ENCODE measurements at places on chromosomes 13 and 19.

GRCh38 chr19:36128392-36128736 lies 11.5 kb upstream of the CAPNS1 start:
- DNase-seq = no peak

- DNase-seq = no peak
Observed at GRCh38 chr19:4035582-4035981, 28.0 kb downstream of the PIAS4 start.

DNA sequence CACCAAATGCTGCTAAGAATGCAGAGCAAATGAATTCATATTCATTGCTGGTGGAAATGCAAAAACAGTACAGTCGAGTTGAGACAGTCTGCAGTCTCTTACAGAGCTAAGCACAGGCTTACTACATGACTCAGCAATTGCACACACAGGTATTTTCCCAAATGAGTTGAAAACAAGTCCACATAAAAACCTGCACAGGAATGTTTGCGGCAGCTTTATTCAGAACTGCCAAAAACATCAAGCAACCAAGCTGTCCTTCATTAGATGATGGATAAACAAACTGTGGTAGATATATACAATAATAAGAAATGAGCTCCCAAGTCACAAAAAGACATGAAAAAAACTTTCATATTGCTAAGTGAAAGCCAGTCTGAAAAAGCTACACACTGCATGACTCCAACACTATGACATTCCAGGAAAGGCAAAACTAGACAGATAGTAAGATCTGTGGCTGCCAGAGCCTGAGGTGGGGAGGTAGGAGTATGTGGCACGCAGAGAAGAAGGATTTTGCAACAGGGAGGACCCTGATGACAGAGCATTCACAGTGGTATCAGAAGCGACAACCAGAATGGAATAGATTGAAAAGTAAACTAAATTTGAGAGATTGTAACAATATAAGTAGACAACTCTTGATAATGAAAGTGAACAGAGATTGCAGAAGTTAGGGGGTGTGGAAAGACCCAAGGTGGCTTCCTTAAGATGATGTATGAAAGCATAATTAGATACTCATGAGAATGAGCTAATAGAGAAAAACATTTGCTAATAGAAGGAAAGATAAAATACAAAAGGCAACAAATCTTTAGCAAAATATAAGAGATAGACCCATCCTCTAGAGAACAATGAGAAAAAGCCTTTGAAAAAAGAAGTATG lies 52.7 kb downstream of the TSC22D1 start:
- DNase-seq = peak; percentile 72

- DNase-seq = no peak
Observed at GRCh38 chr19:30999726-31000125, 349.5 kb downstream of the TSHZ3 start.

GRCh38 chr13:75395066-75395465 lies 86.9 kb downstream of the TBC1D4 start:
- no peak for DNase-seq

GRCh38 chr19:12660980-12661379 lies 5.6 kb downstream of the MAN2B1 start:
- DNase-seq = no peak

DNA sequence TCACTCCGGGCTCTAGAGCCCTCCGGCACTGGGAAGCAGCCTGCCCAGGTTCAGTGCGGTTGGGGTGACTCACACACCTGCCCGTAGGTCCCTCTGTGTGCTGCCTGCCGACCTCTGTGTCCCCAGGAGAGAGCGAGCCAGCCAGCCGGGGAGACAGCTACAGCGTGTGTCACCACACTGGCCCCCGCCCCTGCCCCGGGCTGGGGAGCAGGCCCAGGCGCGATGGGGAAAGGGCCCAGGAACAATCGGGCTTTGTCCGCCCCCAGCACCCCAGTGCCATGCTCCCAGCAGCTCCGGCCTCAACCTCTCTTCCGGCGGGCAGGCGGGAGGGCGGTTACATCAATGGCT lies at the start of gene KLK6:
TSS of gene KLK6 (minus strand) at position 179 of the 348 bp plus-strand sequence. CDS start 1,487 bp downstream, outside the sequence.
- DNase-seq = no peak

DNA sequence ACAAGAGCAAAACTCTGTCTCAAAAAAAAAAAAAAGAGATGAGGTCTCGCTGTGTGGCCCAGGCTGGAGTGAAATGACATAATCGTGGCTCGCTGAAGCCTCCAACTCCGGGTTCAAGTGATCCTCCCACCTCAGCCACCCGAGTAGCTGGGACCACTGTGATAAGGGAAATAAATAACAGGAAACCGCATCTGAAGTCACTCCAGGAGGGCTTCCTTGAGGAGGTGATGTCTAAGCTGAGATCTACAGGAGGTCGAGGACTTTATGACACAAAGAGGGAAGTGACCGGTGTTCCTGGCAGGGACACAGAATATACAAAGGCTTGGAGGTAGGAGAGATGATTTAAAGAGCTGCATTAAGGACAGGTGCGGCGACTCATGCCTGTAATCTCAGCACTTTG lies 8.9 kb upstream of the NR2F6 start:
- DNase-seq = no peak
